ENCODE measurements at places on chromosomes 7 and 10. TPM values are rescaled to one million over a fixed set of nuclear protein-coding genes. Genes with fewer than 3 reads are reported as not detected.

DNA sequence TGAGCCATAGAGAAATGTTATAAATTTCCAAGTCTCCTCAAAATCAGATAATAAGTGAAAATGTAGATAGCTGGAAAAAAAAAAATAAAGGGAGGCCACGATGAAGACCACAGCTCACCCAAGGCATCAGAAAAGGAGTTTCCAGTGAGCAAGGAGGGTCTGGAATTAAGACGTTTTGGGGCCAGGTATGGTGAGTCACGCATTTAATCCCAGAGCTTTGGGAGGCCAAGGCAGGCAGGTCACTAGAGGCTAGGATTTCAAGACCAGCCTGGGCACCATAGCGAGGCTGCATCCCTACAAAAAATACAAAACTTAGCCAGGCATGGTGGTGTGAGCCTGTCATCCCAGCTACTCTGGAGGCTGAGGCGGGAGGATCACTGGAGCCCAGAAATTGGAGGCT lies 65.5 kb downstream of the ASB13 start:
- H3K36me3 ChIP-seq, result no peaks in the 10 kb centered on the region
- H3K27me3 ChIP-seq, result no peaks in the 10 kb centered on the region
- DNase-seq, result no peak
- H3K4me3 ChIP-seq, result no peak overlapping the region

- DNase-seq, result no peak
- H3K4me3 ChIP-seq, result peak overlapping the region; percentile 67
- no peak overlapping the region for H3K27ac ChIP-seq
- H3K27me3 ChIP-seq, result no peaks in the 10 kb centered on the region
- H3K36me3 ChIP-seq, result no peaks in the 10 kb centered on the region
Observed at GRCh38 chr7:16419859-16420258, 1.5 kb downstream of the CRPPA start.

GRCh38 chr10:35705671-35706070 lies 63.6 kb upstream of the FZD8 start:
- no peak overlapping the region for H3K27ac ChIP-seq
- H3K4me3 ChIP-seq, result no peak overlapping the region
- H3K36me3 ChIP-seq, result no peaks in the 10 kb centered on the region
- no peaks in the 10 kb centered on the region for H3K27me3 ChIP-seq
- DNase-seq, result no peak

- H3K36me3 ChIP-seq, result no peaks in the 10 kb centered on the region
- H3K27me3 ChIP-seq, result peaks cover 7% of the 10 kb centered on the region
- no peak overlapping the region for H3K4me3 ChIP-seq
- DNase-seq, result no peak
Observed at GRCh38 chr10:69673521-69673920, 43.5 kb downstream of the FAM241B start.

- peak overlapping the region; percentile 80 for H3K27ac ChIP-seq
- no peak for DNase-seq
- H3K4me1 ChIP-seq, result peaks cover 20% of the 10 kb centered on the region
- H3K36me3 ChIP-seq, result peaks cover 61% of the 10 kb centered on the region
- no peak overlapping the region for H3K4me3 ChIP-seq
Observed at GRCh38 chr7:70710651-70711050, 421.3 kb upstream of the GALNT17 start.

Gene HOXA10
- not detected for total RNA-seq

Gene HOXA1
- total RNA-seq, result not detected

Data from endodermal cell (in vitro differentiated cells).